ENCODE measurements at places on chromosomes 3 and 15.

GRCh38 chr3:104873331-104873730 is 493.4 kb upstream of the ALCAM start:
- H3K36me3 ChIP-seq = no peaks in the 10 kb centered on the region
- H3K4me3 ChIP-seq = no peak overlapping the region
- no peak for DNase-seq
- H3K27me3 ChIP-seq = no peaks in the 10 kb centered on the region
- H3K4me1 ChIP-seq = no peaks in the 10 kb centered on the region

- DNase-seq = no peak
- H3K27ac ChIP-seq = no peak overlapping the region
- H3K4me1 ChIP-seq = peaks cover 6% of the 10 kb centered on the region
- no peaks in the 10 kb centered on the region for H3K27me3 ChIP-seq
Observed at GRCh38 chr3:45168451-45168850, 22.3 kb upstream of the CDCP1 start.

- H3K4me1 ChIP-seq = no peaks in the 10 kb centered on the region
Observed at GRCh38 chr3:181752202-181752671, 40.5 kb downstream of the SOX2 start.

GRCh38 chr3:127084401-127084990 is 101.6 kb downstream of the PLXNA1 start:
- H3K27ac ChIP-seq = no peak overlapping the region
- H3K27me3 ChIP-seq = no peaks in the 10 kb centered on the region
- H3K36me3 ChIP-seq = no peaks in the 10 kb centered on the region

DNA sequence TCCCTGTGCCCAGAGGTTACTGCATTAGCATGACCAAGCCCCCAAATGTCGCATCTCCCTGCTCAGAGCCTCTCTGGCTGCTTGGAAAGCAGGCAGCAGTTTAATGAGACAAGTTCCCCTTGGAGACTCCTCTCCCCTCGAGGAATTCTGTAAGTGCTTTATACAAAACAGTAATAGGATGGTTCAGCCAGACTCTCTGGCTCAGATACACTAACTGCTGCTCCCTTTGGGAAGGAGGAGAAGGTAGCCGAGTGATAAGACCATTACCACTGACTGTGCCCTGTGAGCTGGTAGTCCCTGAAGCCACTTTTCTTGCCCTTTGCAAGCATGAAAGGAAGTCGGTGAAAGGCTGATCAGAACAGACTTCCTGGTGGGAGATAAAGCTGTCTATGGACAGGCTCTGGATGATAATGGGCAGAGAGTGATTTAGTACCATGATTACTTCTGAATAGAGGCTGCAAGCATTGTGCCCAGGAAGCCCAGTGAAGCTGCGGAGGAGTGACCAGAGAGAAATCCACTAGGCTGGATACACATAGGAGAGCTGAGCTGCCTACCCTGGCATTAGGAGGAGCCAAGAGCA is 100.8 kb downstream of the SEMA6D start:
- peaks cover 8% of the 10 kb centered on the region for H3K4me1 ChIP-seq
- no peak overlapping the region for H3K27ac ChIP-seq
- no peaks in the 10 kb centered on the region for H3K27me3 ChIP-seq
- DNase-seq = peak; percentile 91
- no peak overlapping the region for H3K4me3 ChIP-seq

DNA sequence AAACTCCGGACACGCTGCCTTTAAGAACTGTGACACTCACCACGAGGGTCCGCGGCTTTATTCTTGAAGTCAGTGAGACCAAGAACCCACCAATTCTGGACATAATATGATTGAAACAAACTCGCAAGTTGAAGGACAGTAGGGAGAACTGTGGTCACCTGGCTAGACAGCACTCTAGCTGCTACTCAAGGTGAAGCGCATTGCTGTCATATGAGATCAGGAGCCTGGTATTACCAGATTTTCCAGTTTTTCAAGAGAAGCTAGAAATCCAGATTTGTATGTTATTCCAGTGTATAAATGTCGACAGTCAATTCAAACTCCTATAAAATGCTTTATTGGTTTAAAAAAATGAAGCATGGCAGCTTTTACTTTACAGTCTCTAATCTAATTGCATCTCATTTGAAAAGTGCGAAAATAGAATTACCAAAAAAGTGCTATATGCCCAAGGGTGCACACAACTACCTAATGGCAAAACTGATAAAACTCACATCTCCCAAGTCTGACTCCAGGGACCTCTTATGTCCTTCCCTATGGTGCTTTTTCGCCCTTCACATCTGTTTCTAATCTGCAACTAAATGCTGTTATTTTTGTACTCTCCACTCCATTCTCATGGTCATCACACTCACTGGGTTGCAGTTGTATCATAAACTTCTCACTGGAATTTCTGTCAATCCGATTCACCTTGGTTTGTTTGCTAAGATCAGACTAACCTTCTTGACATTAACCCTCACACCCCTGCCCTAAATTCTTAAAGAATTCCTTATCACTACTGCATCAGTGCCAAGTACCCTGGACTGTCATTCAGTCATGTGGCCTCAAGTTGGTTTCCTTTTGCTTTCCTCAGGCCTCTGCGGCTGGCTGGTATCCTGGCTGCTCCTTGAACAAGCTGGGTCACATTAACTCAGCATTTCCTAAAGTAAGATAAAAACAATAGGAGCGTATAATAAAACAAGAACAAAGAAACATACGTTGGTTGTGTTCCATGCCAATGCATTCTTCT is 31.5 kb upstream of the ARHGEF26 start:
- no peak overlapping the region for H3K27ac ChIP-seq
- H3K4me3 ChIP-seq = no peak overlapping the region
- DNase-seq = peak; percentile 60
- H3K27me3 ChIP-seq = no peaks in the 10 kb centered on the region

DNA sequence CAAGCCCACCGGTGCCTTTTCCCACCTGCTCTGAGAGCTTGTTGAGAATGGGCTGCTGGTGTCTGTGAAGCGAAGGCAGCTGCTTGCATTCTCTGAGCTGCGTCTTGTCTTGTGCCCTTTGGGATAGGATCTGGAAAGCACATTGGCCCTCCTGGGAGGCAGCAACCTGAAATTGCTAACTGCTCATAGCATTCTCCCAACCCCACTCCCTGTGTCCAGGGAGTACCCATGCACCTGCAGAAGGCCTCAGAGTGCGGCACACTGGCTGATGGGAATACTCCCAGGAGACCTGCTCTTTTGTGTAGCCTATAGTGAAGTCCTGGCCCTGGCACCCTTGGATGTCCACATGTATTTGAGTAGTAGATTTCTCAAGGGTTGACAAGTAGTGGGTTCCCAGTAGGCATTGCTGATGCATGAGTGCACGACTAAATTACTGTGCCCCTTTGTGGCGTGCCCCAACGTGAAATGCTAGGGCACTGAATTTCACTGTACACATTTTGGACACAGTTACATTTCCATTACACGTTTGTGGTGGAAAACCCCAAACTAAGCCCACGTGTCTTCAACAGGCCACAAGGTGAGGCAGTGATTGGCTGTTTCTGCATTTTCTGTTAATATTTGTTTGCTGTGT is 3.7 kb downstream of the EPHB1 start:
- no peaks in the 10 kb centered on the region for H3K36me3 ChIP-seq
- H3K4me3 ChIP-seq = no peak overlapping the region
- peaks cover 10% of the 10 kb centered on the region for H3K27me3 ChIP-seq
- peaks cover 4% of the 10 kb centered on the region for H3K4me1 ChIP-seq

Measured in mesendoderm (in vitro differentiated cells).